HCEC 1CT (cell line): ENCODE measurements at places on chromosomes 6 and 20.

DNA sequence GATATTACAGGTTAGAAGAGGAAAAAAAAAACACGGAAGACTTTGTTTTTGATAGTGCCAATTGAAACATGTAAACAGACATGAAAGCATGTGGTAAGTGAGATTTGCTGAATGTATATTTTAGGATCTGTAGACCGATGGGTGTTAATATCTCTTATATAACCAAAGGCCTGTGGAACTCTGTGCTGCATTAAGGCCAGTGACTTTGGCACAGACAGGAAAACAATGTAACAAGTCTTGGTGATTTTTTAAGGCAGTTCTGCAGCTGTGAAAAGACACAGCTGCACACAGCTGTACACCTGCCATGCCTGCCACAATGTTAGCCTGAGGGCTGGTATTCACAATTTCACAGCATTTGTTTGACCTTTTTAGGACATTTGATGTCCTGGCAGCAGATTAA is 6.1 kb downstream of the SOBP start:
- no peak for DNase-seq

- no peak for DNase-seq
Observed at GRCh38 chr6:34536959-34537848, 18.9 kb downstream of the SPDEF start.

GRCh38 chr20:46222521-46223007 is 85.7 kb downstream of the CDH22 start:
- DNase-seq: no peak

DNA sequence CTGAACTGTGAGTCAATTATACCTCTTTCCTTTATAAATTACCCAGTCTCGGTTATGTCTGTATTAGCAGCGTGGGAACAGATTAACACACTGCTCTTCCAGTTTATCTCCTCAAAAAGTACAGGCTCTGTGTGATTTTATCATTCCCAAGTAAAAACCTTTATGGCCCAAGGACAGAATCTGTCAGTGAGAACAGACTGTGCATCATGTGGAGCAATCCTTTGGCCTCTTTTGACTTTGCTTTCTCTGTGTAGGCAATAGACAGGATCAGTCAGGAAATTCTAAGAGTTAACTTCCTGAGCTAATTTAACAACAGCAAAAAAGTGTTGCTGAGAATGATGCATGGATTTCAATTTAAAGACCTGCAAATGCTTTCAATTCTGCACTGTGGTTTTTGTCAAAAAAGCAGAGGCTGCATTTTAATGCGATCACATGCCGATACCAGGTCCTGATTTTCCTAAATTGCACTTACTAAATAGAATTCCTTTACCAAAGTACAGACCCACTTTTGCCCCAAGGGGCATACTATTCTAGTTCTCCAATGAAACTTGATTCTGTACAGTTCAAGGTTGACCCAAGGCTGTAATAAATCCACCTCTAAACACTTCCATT is 246.7 kb upstream of the MARCKS start:
- no peak for DNase-seq

GRCh38 chr6:50818020-50818419 is 651 bp upstream of the TFAP2B start:
- no peak for DNase-seq

DNA sequence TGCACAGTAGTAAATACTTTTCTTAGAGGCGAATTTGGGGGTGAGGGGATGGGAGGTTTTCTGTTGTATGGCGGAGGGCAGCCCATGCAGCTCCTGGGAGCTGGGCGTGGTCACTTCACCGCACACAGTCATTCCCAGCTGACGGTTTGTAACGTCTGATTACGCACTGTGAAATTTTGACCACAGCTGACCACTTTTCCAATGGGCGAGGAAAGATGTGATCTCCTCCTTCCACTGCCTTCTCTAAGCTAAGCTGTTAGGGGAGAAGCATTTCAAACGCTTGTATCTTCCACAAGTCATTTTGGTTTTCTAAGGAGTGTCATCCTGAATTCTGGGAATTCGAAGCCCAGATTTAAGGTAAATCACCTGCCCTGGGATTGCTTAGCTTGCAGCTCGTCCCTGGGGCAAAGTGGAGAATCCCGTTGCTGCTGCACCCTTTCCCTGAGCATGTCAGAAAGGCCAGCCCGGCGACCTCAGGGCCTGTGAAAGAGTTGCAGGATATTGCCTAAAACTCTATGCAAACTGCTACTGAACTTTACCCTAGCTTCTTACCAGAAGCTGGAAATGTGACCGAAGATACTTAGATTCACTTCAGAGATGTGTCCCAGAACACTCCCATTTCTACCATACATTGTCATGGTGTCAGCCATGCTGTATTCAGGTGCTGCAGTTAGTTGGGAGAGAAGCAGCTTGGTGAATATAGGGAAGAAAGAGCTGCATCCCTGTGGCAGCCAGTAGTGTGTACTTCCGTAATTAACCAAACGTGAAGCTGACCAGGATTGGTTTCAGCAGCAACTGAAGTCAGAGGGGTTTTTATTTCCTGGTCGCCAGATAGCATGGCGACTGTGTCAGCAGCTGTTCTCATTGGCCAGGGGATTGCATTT is 58.9 kb downstream of the RREB1 start:
- peak; percentile 81 for DNase-seq

DNA sequence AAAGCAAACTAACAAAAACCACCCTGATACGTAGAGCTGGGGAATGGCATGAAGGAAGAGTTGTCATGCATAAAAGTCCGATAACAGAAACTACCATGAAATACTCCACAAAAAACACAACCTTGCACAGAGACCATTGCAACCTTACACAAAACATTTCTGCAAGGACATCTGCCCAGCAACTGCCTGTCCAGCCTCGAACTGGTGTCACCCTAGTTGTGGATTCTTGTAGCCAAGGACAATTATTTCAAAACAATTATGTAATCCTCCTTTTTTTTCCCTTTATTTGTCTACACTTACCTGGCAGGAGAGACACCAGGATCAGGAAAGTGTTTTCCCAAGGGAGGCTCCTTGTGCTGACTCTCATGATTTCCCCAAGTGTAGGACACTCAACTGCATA is 232.5 kb upstream of the SYNDIG1 start:
- no peak for DNase-seq

DNA sequence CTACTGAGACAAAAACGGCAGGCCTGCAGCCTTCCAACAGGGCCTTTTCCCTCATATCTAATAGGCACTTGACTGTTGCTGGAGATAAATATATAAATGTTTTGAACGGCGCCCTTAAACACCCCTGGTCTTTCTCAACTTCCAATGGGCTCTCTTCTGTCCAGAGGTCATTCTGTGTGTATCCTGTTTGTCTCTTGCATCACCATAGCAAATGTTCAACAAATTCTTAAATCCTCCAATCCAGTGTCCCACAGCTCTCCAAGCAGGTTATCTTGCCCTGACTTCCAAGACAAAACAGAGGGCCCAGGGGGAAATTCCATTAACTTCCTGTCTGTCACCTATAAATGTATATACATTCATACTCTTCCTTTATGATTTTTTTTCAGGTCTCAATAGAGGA is 62.0 kb downstream of the OR2J2 start:
- DNase-seq: no peak

DNA sequence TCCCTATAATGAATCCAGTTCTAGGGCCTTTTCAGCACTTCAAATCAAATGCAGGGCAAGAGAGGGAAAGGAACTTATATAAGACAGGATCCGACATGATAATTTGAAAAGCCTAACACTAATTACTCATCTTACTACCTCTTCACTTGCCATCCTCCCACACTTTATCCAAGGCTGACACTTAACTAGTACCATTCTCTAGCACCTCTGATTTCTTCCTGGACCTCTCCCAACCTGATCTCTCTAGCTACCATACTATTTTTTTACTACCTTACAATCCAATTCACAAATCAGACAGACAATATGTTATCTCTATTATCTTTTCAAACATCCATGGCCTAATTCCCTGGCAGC is 50.4 kb downstream of the BTBD9 start:
- DNase-seq: no peak

- peak; percentile 82 for DNase-seq
Observed at GRCh38 chr6:132053511-132053910, 102.3 kb upstream of the CCN2 start.

DNA sequence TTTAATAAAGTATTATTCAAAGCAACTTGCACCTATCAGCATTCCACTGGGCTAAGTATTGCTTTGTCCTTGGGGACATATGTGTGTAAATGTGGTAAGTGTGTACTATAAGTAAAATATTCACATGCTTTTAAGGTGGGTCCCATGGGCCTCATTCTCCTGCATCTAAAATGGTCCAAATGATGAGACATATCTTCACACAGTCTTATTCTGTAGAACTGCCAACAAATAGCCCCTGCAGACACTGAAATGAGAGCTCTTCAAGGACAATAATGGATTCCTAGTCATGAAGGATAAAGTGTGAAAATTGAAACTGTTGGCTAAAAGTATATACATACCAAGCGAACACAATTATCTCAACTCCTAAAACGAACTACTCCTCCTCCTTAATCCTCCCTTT is 81.8 kb downstream of the SMLR1 start:
- DNase-seq: no peak

DNA sequence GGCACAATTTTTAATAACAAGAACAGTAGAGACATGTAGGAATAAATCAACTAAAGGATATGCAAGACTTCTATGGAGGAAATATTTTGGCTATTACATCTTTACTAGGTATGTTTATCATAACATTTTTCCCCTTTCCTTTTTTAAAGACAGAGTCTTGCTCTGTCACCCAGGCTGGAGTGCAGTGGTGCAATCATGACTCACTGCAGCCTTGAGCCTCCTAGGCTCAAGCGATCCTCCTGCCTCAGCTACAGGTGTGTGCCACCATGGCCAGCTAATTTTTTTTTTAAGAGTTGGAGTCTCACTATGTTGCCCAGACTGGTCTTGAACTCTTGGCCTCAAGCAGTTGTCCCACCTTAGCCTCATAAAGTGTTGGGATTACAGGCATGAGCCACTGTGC is 37.0 kb downstream of the AKAP7 start:
- DNase-seq: peak; percentile 31

DNA sequence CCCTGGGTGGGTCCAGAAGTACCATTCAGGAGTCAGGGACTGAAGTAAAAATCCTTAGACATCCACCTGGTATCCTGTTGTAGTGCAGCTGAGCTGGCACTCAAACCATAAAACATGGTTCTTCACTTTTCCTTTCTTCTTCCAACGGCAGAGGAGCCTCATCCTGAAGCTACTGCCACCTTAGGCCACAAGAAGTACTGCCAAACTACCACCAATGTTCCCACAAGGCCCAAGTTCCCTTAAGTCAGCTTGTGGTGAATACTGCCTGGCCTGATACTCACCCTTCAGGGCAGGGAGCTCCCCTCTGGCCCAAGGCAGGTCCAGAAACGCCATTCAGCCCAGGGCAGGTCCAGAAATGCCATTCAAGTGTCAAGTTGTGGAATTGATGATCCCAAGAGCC is 1053.4 kb upstream of the CITED2 start:
- no peak for DNase-seq

GRCh38 chr20:58019027-58019849 is 209.2 kb downstream of the ANKRD60 start:
- DNase-seq: no peak

- DNase-seq: no peak
Observed at GRCh38 chr20:5484346-5484745, 167.6 kb upstream of the PROKR2 start.

DNA sequence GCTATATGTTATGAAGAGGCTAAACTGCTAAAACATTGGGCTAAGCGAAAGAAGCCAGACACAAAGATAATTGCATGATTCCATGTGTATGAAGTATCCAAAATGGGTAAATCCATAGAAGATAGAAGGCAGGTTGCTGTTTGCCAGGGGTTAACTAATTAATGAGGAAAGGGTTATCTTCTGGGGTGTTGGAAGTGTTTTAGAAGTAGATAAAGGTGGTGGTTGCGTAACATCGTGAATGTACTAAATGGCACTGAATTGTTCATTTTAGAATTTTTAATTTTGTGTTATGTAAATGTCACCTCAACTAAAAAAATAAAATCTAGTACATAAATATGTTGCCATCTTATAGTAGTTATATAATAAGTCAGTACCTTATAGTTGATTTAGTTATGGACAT is 104.4 kb upstream of the ADGRF4 start:
- no peak for DNase-seq

GRCh38 chr6:112743323-112743722 is 396.2 kb downstream of the RFPL4B start:
- no peak for DNase-seq

GRCh38 chr6:85404564-85405174 is 45.2 kb upstream of the NT5E start:
- peak; percentile 97 for DNase-seq

DNA sequence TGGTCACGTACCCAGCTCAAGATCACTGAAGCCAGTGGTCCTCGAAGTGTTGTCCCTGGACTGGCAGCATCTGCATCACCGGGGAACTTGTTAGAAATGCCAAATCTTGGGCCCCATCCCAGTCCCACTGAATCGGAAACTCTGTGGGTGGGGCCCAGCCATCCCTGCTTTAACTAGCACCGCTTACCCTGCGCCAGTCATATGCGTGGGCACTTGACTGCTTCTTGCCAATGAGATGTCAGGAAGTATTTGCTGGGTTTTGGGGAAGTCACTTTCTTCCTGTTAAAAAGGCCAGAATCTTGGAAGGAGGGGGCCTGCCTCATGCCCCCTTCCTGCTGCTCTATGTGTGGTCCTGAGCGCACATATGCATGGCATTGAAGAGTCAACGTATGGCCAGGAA is 11.7 kb upstream of the SULF2 start:
- DNase-seq: no peak

DNA sequence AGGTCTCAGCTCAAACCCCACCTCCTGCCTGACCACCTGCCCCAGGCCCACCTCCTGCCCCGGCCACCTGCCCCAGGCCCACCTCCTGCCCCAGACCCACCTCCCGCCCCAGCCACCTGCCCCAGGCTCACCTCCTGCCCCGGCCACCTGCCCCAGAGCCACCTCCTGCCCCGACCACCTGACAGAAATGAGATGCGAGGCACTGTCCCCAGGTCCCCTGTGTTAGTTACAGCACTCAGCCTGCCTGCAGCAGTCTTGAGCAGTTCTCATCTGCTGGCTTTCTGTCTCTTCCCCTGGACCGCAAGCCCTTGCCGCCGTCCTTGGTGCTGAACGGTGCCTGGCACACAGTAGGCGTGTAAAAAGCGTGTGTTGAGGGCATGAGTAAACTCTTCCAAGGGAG is 79.5 kb downstream of the CDH4 start:
- no peak for DNase-seq

DNA sequence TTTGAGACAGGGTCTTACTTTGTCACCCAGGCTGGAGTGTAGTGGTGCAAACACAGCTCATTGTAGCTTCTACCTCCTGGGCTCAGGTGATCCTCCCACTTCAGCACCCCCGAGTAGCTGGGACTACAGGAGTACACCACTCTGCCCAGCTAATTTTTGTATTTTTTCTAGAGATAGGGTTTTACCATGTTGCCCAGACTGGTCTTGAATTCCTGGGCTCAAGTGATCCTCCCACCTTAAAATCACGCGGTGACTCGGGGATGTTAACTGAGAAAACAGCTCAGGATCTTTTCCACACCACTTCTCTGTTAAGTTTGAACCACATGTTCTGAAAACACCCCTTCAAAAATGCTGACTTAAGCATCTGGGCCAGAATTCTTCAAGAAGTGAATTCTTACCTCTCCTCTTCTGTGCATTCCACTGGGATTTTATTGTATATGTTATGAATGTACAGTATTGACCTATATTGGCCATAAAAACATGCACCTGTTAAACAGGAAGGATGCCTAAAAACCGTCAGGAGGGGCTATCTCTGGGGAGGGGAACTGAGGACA is 72.4 kb downstream of the SYTL3 start:
- DNase-seq: no peak
